ENCODE measurements at places on chromosomes 6 and 20. TPM values are rescaled to one million over a fixed set of nuclear protein-coding genes. Genes with fewer than 3 reads are reported as not detected.
A peak's percentile ranks its signal among the peaks of the same experiment; 100 is the strongest.

BIRC7 gene
- total RNA-seq = not detected

GNMT gene
- total RNA-seq = 0.39 TPM

GSTA1 gene
- 175 TPM for total RNA-seq

NRN1 gene
- total RNA-seq = 6.3 TPM

SLC22A3 gene
- total RNA-seq = 0.87 TPM

- no peak for DNase-seq
- no peak overlapping the region for H3K27ac ChIP-seq
- no peaks in the 10 kb centered on the region for H3K36me3 ChIP-seq
- peaks cover 27% of the 10 kb centered on the region for H3K27me3 ChIP-seq
Measured at GRCh38 chr20:37449276-37449675, 71.8 kb upstream of the NNAT start.

DNA sequence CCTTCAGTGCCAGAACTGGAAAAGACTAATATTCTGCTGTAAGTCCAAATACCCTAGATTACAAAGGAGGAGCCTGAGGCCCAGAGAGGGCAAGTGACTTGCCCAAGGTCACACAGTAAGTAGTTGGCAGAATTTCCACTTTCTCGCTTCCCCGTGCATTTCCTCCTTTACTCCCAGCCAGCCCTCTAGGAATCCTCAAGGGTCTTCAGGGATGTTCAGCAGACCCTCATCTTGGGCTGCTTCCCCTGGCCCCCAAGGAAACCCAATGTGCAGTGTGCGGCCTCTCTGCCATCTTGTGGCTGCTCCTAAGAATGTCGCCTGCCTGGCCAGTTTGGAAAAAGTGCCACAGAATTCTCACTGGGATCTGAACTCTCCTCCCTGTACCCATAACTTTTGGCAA, 217.7 kb upstream of the LRFN2 start:
- H3K36me3 ChIP-seq = no peaks in the 10 kb centered on the region
- H3K27me3 ChIP-seq = peaks cover 9% of the 10 kb centered on the region
- H3K4me3 ChIP-seq = no peak overlapping the region
- H3K4me1 ChIP-seq = peaks cover 2% of the 10 kb centered on the region

DNA sequence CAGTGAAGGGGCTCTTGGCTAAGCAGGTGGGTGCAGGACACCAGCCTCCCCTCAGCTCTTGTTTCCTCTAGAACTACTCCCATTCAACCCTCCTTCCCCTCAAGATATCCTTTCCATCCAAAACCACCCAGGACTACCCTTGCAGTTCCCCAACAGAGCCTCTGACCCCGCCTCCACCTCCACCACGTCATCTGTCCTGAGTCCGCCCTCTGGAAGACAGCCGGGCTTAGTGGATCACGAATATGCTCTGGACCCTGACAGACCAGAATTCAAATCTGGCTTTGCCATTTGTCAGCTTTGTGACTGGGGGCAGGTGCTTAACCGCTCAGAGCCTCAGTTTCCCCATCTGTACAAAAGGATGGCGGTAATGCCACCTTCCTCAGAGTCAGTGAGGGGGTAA, 31.4 kb downstream of the TFEB start:
- peaks cover 3% of the 10 kb centered on the region for H3K4me1 ChIP-seq
- H3K27ac ChIP-seq = no peak overlapping the region
- DNase-seq = no peak
- H3K36me3 ChIP-seq = no peaks in the 10 kb centered on the region

DNA sequence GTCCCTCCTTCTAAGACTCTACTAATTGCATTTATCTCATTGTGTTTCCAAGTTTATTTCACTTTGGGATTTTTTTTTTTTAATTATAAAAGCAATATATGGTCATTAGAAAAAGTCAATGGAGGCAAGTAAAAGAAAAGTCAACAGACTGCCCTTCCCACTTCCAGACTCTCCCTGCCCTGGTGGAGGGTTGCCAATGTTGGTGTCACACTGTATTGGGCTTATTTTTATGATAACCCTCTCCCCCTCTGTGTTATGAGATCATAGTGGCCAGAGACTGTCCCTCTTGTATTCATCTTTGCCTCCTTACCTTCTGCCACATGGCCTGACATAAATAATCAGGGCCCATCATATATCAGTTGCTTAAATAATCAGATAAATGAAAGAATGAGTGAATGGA, 63.4 kb downstream of the LRRC1 start:
- H3K27me3 ChIP-seq = no peaks in the 10 kb centered on the region
- H3K4me3 ChIP-seq = no peak overlapping the region
- no peak overlapping the region for H3K27ac ChIP-seq
- DNase-seq = no peak
- no peaks in the 10 kb centered on the region for H3K36me3 ChIP-seq

- DNase-seq = peak; percentile 42
- H3K27ac ChIP-seq = no peak overlapping the region
- peaks cover 5% of the 10 kb centered on the region for H3K4me1 ChIP-seq
- H3K4me3 ChIP-seq = no peak overlapping the region
- H3K36me3 ChIP-seq = no peaks in the 10 kb centered on the region
- peaks cover 53% of the 10 kb centered on the region for H3K27me3 ChIP-seq
Measured at GRCh38 chr20:44041001-44041400, 126.3 kb downstream of the TOX2 start.

DNA sequence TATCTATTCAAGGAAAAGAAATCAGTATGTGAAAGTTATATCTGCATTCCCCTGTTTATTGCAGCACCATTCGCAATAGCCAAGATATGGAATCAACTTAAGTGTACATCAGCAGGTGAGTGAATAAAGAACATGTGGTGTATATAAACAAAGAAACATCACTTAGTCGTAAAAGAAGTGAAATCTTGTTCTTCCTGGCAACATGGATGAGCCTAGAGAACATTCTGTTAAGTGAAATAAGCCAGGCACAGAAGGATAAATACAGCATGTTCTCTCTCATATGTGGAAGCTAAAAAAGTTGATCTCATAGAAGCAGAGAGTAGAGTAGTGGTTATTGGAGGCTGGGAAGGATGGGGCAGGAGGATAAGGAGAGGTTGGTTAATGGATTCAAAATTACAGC, 287.9 kb upstream of the FERMT1 start:
- DNase-seq = no peak
- no peaks in the 10 kb centered on the region for H3K4me1 ChIP-seq
- H3K27ac ChIP-seq = no peak overlapping the region
- no peaks in the 10 kb centered on the region for H3K36me3 ChIP-seq
- H3K4me3 ChIP-seq = no peak overlapping the region
- H3K27me3 ChIP-seq = peaks cover 11% of the 10 kb centered on the region

DNA sequence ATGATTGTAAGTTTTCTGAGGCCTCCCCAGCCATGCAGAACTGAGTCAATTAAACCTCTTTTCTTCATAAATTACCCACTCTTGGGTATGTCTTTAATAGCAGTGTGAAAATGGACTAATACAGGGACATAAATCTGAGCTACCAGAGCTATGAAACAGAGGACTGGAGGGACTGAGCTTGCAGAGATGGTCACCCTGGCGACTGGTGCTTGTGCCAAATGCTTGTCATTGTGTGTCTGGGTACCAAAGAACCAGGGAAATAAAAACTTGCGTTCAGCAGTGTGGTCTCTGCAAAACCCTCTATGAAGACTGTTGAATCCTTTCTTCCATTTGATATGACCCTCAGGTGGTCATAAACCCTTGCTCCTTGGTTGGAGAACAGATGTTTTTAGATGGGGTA, 105.1 kb upstream of the PRL start:
- H3K36me3 ChIP-seq = no peaks in the 10 kb centered on the region
- H3K4me1 ChIP-seq = peaks cover 5% of the 10 kb centered on the region
- no peak overlapping the region for H3K4me3 ChIP-seq
- no peak for DNase-seq
- no peaks in the 10 kb centered on the region for H3K27me3 ChIP-seq

- H3K27me3 ChIP-seq = no peaks in the 10 kb centered on the region
- H3K27ac ChIP-seq = no peak overlapping the region
- DNase-seq = no peak
- no peak overlapping the region for H3K4me3 ChIP-seq
- H3K4me1 ChIP-seq = peaks cover 3% of the 10 kb centered on the region
Measured at GRCh38 chr6:79307321-79308036, 73.0 kb upstream of the HMGN3 start.

- H3K4me1 ChIP-seq = peaks cover 17% of the 10 kb centered on the region
- H3K4me3 ChIP-seq = no peak overlapping the region
- H3K27ac ChIP-seq = peak overlapping the region; percentile 24
Measured at GRCh38 chr20:6702144-6702543, 65.3 kb upstream of the BMP2 start.

- no peak overlapping the region for H3K27ac ChIP-seq
- no peaks in the 10 kb centered on the region for H3K36me3 ChIP-seq
- DNase-seq = no peak
- no peaks in the 10 kb centered on the region for H3K27me3 ChIP-seq
- H3K4me1 ChIP-seq = peaks cover 5% of the 10 kb centered on the region
Measured at GRCh38 chr20:61450549-61450948, 198.5 kb downstream of the CDH4 start.

- H3K4me1 ChIP-seq = peaks cover 5% of the 10 kb centered on the region
- H3K4me3 ChIP-seq = no peak overlapping the region
- H3K27me3 ChIP-seq = no peaks in the 10 kb centered on the region
- no peak for DNase-seq
- no peaks in the 10 kb centered on the region for H3K36me3 ChIP-seq
Measured at GRCh38 chr6:166386111-166386510, 3.4 kb upstream of the MPC1 start.
